DMS 273 treated with DMSO at 0.1 percent for 48 hours (cell line): ENCODE measurements at places on chromosomes 4 and X.

DNA sequence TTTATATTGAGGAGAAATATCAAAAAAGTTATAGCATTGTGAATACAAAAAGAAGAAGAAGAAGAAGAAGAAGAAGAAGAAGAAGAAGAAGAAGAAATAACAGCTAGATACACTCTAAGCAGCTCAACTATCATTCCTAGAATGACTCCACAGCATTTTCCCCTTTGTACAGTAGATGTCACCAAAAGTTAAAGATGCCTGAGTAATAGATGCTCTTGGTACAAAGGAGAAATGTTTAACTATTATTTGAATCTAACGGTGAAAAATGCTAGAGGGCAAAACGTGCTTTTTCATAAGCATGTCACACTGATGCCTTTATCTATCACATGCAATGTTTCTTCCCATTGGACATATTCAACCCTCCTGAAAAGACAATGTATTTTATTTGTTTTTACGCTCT, 178.4 kb upstream of the GPRIN3 start:
- DNase-seq = no peak

GRCh38 chr4:123468479-123469031, 72.0 kb downstream of the SPRY1 start:
- DNase-seq = no peak

- no peak for DNase-seq
Observed at GRCh38 chr4:130071746-130072145, 975.8 kb downstream of the C4orf33 start.

- no peak for DNase-seq
Observed at GRCh38 chr4:111838406-111838930, 306.8 kb upstream of the FAM241A start.

GRCh38 chrX:111098874-111099273, 2.9 kb downstream of the PAK3 start:
- no peak for DNase-seq

GRCh38 chr4:181830404-181831035, 412.7 kb upstream of the TENM3 start:
- no peak for DNase-seq

GRCh38 chrX:69813677-69814076, 197.8 kb downstream of the EDA start:
- DNase-seq = no peak

GRCh38 chrX:143633461-143634308, 2.2 kb downstream of the SLITRK4 start:
- no peak for DNase-seq

GRCh38 chr4:54717694-54718093, 59.9 kb downstream of the KIT start:
- DNase-seq = no peak

GRCh38 chr4:79585834-79586233, 177.8 kb upstream of the GK2 start:
- no peak for DNase-seq

- DNase-seq = no peak
Observed at GRCh38 chr4:150679765-150680343, 97.9 kb downstream of the MAB21L2 start.

GRCh38 chr4:94882756-94883155, 125.0 kb downstream of the BMPR1B start:
- no peak for DNase-seq

GRCh38 chr4:25157081-25157480, 3.2 kb downstream of the SEPSECS start:
- DNase-seq = no peak

DNA sequence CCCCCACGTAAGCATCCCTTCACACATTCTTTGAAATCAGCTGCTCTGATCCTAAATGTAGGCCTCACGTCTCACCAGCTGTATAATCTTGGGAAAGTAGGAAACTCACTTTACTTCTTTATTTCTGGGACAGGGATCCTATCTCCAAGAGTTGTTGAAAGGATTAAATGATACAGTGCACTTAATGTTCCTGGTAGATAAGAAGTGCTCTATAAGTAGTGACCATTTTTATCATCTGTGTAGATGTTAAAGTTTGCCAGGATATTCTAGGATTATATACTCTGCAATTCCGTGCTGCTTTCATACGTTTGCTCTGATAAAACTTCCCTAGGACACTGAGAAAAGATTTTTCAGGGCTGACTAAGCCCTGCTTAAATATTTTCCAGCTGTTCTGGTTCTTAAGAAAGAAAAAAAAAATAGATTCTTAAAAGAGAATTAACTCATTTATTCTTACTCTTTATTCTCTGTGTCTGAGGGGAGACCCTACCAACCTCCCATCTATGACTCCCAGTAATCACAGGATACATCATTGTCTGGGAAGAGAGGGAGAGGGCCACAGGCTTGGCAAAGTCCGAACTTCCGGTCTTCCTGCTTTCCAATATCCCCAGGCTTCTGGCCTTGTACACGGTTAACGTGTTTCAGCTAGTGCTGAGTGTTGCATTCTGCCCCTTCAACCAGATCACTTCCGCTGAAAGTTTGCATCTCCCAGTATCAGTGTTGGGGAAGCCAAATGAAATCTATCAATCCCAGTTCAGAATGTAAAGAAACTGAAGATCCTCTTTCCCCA, 269.2 kb downstream of the TRIML1 start:
- no peak for DNase-seq

GRCh38 chr4:113607147-113607720, 154.3 kb downstream of the CAMK2D start:
- no peak for DNase-seq

- no peak for DNase-seq
Observed at GRCh38 chrX:129772796-129773431, 6.8 kb upstream of the SASH3 start.

DNA sequence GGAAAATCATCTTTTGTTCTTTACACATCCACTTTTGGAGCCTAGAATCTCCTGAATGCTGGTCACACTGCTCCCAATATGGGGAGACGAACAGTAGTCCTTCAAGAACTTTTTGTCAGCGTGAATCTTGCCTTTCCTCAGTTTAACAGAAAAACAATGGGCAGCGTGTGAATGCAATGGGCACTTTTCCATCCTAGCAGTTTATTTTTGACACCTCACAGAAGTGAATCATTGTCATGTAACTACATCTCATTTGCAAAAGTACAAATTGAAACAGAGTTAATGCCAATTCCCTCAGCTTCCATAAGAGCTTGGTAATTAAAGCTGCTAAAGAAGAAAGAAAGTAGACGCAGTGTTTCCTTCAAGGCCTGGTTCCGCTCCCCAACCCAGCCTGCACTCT, 85.5 kb downstream of the DRD5 start:
- DNase-seq = no peak

DNA sequence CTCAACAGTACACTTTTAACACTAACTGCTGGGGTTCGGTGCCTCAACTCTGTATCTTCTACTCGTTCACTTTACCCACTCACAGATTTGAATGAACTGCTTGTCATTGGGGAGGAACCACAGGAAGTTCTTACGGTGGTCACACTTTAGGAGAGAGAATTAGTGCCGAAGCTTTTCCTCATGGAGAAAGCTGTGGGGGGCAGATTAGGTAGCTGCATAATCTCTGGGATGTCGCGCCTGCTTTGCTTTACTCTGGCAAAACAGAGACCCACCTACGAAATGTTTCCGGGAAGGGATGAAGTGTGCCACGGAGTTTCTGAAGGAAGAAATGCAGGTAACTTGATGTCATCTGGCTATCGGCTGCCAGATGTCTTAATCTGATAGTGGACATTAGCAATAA, 949.7 kb upstream of the TENM3 start:
- no peak for DNase-seq

DNA sequence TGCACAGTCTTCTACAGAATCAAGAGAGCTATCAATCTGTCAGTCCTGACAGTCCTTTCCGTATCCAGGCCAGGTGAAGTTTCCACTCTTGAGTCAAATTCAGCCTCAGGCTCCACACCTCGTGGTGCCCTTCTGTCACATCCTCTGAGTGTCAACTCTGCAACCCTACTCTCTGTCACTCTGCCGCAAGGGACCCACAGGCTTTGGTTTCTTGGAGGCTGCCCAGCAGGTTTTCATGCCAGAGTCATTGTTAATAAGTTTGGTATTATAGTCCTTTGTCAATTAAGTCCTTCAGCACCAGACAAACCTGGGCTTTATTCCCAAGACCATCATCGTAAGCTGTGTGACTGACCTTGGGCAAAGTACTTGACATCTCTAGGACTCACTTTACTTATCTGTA, 83.4 kb upstream of the KLHL13 start:
- DNase-seq = no peak

DNA sequence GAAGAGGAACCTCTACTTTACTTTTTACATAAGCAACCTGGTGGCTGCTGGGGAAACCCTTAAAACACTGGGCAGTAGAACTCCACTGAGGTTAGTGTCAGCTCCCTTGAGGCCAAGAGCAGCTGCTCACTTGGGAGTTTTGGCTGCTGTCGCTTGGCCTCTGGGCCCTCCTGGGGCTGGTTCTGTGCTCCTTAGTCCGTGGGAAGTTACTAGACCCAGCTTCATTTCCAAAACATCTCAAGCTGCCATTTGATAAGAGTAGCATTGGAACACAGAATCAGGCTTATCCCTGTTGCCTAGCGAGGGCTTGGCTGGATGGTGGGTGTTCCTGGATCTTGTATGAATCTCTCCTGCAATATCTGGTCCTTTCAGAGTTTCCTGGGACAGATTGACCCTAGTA, 26.1 kb downstream of the RNF4 start:
- no peak for DNase-seq

DNA sequence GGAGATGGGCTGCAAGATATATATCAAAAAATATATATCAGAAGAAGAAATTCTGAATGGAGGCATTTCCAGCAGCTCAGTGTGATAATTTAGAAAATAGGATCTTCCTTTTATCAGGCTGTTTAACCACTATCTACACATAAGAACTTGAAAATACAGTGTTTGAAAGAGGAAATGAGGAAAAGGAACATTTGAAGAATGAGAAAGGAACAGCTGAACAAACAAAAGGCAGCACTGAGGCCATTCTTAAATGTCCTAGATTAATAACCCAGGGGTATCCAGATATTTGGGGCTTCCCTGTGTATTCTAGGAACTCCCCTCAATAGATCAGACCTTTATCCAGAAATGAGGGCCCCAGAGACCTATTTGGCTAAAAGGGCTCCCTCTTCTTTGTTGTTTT, 4.1 kb downstream of the SLC39A8 start:
- no peak for DNase-seq

- no peak for DNase-seq
Observed at GRCh38 chrX:101452056-101452455, 33.2 kb upstream of the ARMCX4 start.

DNA sequence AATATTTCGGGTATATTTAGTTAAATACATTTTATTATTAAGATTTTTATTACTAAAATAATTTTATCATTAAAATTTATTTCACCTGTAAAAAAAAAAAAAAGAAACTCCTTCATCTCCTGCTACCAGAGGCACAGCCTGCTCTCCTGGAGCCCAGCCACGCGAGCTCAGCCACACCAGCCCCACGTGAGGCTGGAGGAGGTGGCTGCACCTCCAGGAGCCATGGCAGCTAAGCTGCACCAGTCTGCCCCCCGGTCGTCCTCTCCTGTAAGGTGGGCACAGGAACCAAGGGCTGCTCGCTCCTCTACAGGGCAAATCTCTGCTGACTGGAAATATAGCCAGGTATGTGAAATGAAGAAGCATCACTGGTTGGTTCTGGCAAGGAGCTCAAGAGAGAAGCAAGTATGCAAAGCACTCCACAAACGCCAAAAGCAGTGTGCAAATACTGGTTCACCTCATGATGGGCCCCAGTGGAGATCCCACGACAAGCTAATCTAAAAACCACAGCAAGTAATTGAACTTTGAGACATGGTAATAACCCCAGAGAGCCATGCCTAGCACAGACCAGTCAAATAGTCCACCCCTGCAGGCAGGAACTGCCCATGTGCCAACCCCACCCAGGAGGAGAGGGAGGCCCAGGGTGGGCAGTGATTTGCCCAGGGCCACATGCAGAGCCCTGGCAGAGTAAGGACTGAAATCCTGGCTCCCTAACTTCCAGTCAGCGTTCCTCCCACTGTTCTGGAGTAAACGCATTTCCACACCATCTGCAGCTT, 90.1 kb downstream of the WFS1 start:
- no peak for DNase-seq

GRCh38 chrX:150990910-150991309, 7.8 kb downstream of the HMGB3 start:
- no peak for DNase-seq

- no peak for DNase-seq
Observed at GRCh38 chr4:20487852-20488251, 212.4 kb upstream of the PACRGL start.

- no peak for DNase-seq
Observed at GRCh38 chr4:94621491-94622080, 136.2 kb upstream of the BMPR1B start.

- DNase-seq = no peak
Observed at GRCh38 chr4:168876106-168876505, 133.9 kb downstream of the CBR4 start.

GRCh38 chr4:824461-825062, 1.4 kb downstream of the CPLX1 start:
- no peak for DNase-seq

DNA sequence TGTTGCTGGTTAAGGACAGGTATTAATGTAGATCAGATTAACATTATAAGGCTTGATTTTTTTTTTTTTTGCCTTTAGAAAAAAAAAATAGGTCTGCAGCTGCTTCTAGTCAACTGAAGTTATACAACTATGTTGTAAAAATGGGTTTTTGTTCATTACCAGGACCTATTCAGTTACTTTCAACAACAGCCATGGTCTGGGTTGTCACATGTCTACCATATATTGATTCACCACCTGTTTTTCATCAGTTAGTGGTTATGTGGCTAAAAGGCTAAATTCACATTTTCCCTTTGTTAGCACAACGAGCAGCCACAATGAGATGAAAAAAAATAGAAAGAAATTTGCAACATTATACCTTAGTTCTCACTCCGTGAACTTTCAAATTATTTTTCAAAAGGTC, 45.5 kb downstream of the GLRB start:
- DNase-seq = no peak

- DNase-seq = no peak
Observed at GRCh38 chr4:26139310-26139924, 181.4 kb upstream of the RBPJ start.

- DNase-seq = no peak
Observed at GRCh38 chr4:128854433-128854832, 44.9 kb downstream of the JADE1 start.

- DNase-seq = no peak
Observed at GRCh38 chr4:44368413-44369167, 80.0 kb downstream of the KCTD8 start.

GRCh38 chr4:71151054-71151453, 157.6 kb downstream of the DCK start:
- no peak for DNase-seq

DNA sequence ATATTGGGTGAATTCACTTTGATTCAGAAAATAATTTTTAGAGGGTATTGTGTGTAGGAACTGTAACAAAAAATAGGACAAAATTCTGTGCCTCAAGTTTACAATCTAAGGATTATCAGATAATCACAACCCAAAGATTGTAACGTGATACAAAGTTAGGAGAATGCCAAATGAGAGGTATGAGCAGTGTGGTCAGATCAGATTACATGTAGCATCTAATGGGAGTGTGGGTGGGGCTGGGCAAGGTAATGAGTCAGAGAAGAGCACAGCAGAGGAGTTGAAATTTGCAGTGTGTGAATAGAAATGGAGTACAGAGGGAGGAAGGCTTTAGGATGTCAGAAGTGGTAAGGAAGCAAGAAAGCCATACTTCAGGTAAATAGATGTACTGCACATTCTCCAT, 103.4 kb upstream of the TEX13A start:
- no peak for DNase-seq

- DNase-seq = no peak
Observed at GRCh38 chr4:104418286-104418685, 76.4 kb downstream of the CXXC4 start.
